ENCODE measurements at places on chromosomes 2 and 18. TPM values are rescaled to one million over a fixed set of nuclear protein-coding genes. Genes with fewer than 3 reads are reported as not detected.

GRCh38 chr2:74767618-74768017, 66.3 kb upstream of the HK2 start:
- peak; percentile 1 for DNase-seq
- no peak overlapping the region for H3K4me3 ChIP-seq
- H3K36me3 ChIP-seq: no peaks in the 10 kb centered on the region
- peaks cover 73% of the 10 kb centered on the region for H3K4me1 ChIP-seq
- no peaks in the 10 kb centered on the region for H3K27me3 ChIP-seq

The CYP26B1 gene
- 0.89 TPM for total RNA-seq

DNA sequence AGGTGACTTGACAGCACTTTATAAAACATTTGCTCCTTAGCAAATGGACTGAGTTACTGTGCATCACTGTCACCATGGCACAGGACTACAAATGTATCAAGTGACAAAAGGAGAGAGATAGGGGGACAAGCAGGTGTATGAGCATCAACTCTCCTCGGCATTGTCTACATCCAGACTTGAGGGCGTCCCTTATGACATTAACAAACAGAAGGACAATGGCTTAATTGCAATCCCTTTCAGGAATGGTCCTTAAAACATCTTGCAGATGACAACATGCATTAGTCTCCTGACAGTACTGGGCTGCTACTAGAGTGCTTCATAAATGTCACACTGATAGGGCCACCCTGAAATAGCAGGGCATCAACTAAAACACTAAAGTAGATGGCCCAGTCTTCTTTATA, 198.8 kb downstream of the PDE1A start:
- H3K27ac ChIP-seq: no peak overlapping the region
- peaks cover 5% of the 10 kb centered on the region for H3K4me1 ChIP-seq
- H3K36me3 ChIP-seq: no peaks in the 10 kb centered on the region
- H3K27me3 ChIP-seq: no peaks in the 10 kb centered on the region

The LDLRAD4 gene
- 20.4 TPM for total RNA-seq

DNA sequence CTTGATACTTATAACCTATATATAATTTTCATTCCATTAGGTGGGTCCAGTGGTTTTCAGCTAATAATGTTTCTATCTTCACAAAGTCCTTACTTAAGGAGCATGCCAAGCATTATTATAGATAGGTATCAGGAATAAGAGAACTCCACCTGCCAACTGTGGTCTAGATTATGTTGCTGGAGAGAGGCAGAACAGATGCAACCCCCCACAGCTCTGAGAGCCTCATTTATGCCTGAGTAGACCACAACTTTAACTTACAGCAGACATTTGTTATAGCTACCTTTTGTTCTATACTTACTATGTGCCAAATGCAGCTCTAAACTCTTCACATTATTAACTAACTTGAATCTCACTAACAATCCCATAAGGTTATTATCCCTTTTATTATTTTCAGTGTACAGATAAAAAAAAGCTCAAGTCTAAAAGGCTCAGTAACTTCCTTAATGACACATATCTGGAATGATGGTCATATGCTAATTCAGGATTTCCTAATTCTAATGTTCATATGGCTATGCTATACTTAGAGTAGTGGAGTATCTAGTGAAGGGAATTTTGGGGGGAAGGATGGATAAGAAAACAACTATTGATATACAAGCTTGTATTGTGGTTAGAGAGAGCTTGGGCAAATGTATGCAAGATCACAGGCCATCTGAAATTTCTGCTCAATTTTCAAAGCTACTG, 119.1 kb upstream of the RND3 start:
- H3K4me1 ChIP-seq: peaks cover 39% of the 10 kb centered on the region
- peak overlapping the region; percentile 54 for H3K27ac ChIP-seq
- H3K27me3 ChIP-seq: no peaks in the 10 kb centered on the region
- H3K36me3 ChIP-seq: peaks cover 3% of the 10 kb centered on the region

DNA sequence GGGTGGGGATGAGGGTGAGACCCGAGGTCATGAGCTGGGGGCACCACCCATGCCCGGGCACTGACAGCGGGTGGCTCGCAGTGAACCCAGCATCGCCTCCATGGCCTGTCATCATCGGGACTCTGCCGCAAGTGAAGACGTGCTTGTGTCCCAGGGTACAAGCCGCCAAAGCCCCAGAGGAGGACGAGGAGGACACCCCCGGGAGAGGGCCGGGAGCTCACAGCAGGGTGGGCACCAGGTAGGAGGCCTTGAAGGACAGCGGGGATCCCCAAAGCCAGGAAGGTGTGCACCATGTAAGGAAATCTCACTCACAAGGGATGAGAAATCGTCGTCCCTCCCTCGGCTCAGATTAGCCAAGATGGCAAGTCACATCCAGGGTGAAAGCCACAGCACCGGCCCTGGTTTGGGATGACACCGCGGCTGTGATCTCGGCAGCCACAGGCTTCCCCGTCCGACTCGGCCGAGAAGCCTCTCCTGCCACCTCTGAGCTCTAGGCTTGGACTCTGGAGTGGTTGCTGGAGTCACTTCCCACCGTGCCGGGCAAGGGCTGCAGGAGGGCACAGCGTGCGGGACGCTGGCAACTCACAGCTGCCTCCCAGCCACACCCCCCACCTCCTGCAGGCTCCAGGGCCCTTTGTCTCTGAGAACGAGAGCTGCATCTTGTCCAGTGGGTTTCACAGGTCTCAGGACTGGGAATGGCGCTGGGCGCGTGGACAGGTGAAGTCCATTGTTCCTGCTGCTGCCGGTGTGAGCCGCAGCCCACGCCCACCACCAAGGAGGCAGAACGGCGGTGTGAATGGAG, 81.6 kb upstream of the CTDP1 start:
- H3K27me3 ChIP-seq: peaks cover 38% of the 10 kb centered on the region
- no peak for DNase-seq
- no peaks in the 10 kb centered on the region for H3K36me3 ChIP-seq
- H3K4me1 ChIP-seq: no peaks in the 10 kb centered on the region

- DNase-seq: no peak
- peaks cover 25% of the 10 kb centered on the region for H3K4me1 ChIP-seq
- no peaks in the 10 kb centered on the region for H3K27me3 ChIP-seq
- no peak overlapping the region for H3K4me3 ChIP-seq
These were observed 28.8 kb downstream of the SETBP1 start for GRCh38 chr18:44709307-44710126.

DNA sequence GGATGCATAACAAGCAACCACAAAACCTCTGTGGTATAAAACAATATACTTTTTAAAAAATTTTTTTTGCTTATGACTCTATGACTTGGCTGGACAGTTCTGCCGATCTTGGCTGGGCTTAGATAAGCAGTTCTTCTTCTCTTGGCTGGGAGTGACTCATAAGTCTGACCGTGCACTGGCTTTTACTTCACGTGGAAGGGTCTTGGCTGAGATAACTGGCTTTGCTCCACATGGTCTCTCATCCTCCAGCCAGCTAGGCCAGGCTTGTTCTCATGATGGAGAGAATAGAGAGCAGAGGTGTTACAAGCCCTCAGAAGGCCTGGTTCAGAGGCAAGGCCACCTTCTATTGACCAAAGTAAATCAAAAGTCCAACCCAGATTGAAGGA, 178.9 kb upstream of the SERPINE2 start:
- H3K27me3 ChIP-seq: no peaks in the 10 kb centered on the region
- H3K4me1 ChIP-seq: peaks cover 36% of the 10 kb centered on the region
- H3K36me3 ChIP-seq: no peaks in the 10 kb centered on the region
- no peak overlapping the region for H3K27ac ChIP-seq
- H3K4me3 ChIP-seq: no peak overlapping the region

The TDRD15 gene
- total RNA-seq: not detected

The HOXD8 gene
- total RNA-seq: not detected

DNA sequence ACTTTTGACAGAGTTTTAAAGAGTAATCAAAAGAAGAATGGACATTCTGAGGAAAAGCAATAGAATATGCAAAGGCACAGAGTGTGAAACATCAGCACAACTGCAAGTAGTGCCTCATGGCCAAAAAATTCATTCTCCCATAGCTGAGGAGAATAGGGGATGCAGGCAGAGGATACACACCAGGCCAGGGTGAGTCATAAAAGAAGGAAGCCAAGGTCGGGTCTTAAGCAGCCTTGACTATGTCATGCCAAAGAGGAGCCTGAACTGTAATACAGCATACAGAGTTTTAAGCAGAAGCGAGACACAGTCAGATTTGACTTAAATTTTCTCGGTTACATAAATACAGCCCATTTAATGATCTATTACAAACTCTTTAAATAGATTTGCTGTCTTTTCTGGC, 165.0 kb downstream of the LNPK start:
- no peaks in the 10 kb centered on the region for H3K4me1 ChIP-seq
- DNase-seq: no peak
- peaks cover 6% of the 10 kb centered on the region for H3K27me3 ChIP-seq
- H3K36me3 ChIP-seq: no peaks in the 10 kb centered on the region
- H3K4me3 ChIP-seq: no peak overlapping the region

DNA sequence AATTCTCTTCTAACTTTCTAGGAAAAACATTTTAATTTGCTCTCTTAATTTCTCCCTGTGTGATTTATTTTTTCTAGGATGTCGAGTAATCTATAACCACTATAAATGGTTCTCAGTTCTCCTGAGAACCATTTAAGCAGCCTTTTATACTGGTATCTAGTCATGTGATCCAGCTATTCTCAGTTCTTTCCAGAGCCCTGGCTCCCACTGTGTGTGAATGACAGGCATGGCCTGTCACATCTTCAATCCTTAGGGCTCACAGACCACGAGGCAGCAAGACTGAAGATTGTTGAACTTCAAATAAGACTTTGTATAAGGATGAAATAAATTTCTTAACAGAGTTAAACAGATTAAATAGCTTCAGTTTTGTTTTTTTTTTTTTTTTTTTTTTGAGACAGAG, 219.4 kb downstream of the HNMT start:
- H3K36me3 ChIP-seq: no peaks in the 10 kb centered on the region
- H3K4me1 ChIP-seq: no peaks in the 10 kb centered on the region
- DNase-seq: no peak

The CAPN14 gene
- 0.24 TPM for total RNA-seq

DNA sequence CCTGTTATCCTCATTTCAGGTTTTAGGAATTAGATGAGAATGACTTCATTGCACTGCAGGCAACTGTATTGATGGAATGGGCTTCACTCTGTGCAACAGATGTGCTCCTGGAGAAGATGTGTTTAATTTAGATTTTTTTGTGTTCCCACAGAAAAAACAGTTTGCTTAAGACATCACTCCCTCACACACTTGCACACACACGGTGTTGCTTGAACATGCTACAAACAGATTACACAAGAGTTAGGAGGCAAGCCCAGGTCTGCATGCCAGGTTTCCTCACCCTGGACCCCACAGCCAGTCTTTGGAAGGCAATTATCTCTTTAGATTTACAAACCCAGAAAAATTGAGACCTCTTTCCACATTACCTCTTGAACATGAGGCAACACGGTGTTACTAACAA, 93.7 kb upstream of the KLHL29 start:
- H3K4me1 ChIP-seq: peaks cover 32% of the 10 kb centered on the region
- DNase-seq: no peak
- no peak overlapping the region for H3K27ac ChIP-seq
- H3K27me3 ChIP-seq: peaks cover 3% of the 10 kb centered on the region
- H3K4me3 ChIP-seq: no peak overlapping the region

DNA sequence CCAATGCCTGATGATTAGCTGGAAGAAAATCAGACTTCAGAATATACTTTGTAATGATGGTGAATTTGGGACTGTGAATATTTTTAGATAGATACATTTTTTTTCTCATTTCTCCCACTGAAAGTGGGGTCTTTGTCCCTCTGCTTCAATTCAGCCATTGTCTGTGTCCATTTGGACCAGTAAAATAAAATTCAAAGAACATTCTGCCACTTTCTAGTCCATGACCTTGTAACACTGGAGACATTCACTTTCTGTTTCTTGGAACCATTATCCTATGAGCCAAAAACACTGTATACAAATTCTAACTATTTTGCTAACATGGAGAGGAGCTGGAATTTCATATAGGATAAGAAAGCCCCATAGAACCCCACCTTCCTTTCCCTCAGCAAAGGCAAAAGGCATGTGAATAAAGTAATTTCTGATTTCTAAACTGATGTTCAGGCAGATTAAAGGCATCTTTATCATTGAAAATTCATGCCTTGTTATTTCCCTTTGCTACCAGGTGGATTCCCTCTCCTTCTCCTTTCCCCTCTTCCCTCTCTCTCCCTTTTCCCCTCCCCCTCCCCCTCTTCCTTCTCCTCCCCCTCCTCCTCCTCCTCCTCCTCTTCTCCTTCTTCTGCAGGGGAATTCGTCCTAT, 2010.4 kb upstream of the LRRTM1 start:
- no peak for DNase-seq
- H3K27ac ChIP-seq: no peak overlapping the region
- no peak overlapping the region for H3K4me3 ChIP-seq
- no peaks in the 10 kb centered on the region for H3K4me1 ChIP-seq
- H3K36me3 ChIP-seq: no peaks in the 10 kb centered on the region

DNA sequence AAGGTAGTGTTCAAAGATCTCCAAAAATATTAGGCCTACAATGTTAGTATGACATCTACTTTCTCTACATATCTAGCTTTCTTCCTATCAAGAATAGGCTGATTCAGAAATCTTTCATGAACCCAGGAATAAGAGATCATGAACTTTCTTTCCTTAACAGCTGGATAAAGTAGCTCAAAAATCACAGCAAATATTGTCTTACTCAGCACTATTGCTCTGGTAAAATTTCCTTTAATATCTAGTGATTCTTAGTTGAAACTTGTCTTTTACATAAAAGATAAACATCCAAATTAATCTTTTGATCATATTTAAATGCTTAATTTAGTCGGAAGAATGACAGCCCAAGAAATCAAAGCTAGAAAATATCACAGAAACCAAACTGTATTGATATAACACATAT, 131.9 kb downstream of the NOL4 start:
- no peaks in the 10 kb centered on the region for H3K36me3 ChIP-seq
- no peak overlapping the region for H3K27ac ChIP-seq
- H3K27me3 ChIP-seq: no peaks in the 10 kb centered on the region
- H3K4me3 ChIP-seq: no peak overlapping the region
- peaks cover 5% of the 10 kb centered on the region for H3K4me1 ChIP-seq

DNA sequence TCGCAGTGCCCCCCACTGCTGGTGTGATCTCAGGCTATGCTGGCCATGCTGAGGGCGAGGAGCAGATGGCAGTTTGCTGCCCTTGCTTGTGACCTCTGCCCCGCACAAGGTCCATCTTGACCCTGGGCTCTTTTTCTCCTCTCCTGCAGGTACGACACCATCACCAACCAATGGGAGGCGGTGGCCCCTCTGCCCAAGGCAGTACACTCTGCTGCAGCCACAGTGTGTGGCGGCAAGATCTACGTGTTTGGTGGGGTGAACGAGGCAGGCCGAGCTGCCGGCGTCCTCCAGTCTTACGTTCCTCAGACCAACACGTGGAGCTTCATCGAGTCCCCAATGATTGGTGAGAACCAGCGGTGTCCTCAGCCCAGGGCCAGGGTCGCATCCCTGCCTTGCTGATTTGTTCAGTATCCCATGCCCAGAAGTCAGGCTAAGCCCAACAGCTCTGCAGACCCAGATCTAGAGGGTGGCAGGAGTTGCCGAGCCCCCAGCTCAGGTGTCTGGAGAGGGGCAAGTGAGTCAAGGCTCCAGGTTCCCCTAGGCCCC, 223.8 kb downstream of the ATAD2B start:
- H3K27ac ChIP-seq: no peak overlapping the region
- H3K36me3 ChIP-seq: peaks cover 36% of the 10 kb centered on the region
- H3K4me3 ChIP-seq: no peak overlapping the region
- DNase-seq: peak; percentile 80
- H3K27me3 ChIP-seq: no peaks in the 10 kb centered on the region

- no peaks in the 10 kb centered on the region for H3K4me1 ChIP-seq
- no peak overlapping the region for H3K4me3 ChIP-seq
- DNase-seq: no peak
- peaks cover 22% of the 10 kb centered on the region for H3K27me3 ChIP-seq
These were observed 211.9 kb downstream of the HRH4 start for GRCh38 chr18:24672165-24672941.

Data from osteocyte (in vitro differentiated cells).